Fibroblast of skin of left biceps (primary cell): ENCODE measurements at places on chromosomes 7 and 10.
A peak's percentile ranks its signal among the peaks of the same experiment; 100 is the strongest.

- DNase-seq = no peak
These were observed 2.9 kb upstream of the LCOR start for GRCh38 chr10:96829029-96829773.

DNA sequence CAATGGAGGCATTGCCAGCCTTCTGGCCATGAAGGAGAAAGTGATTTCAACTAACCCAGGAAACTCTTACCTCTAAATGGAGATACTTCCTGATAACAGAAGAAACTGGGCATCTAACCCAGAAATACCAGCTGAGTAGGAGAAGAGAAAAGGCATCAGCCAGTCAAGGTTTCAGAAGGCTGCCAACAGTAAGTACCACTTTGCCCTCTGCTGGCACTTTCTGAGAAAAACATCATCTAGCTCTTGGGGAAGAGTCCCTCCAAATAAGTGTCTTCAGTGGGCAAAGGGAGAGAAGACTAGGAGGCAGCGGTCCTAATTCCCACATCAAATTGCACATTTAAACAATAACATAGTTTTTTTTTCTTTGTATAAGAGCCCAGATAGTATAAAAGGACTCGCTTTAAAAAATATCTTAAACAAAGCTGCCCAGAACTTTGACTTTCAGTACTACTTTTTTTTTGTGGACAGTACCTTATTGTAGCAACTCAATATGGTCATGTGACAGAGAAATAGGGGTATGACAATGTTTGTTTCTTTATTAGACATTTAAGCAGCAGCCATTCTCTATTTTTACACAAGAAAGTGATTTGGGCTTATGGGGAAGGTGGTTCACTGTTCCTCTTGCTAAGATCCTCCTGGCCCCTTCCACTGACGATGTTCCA, 157.3 kb downstream of the CTTNBP2 start:
- DNase-seq = peak; percentile 4

DNA sequence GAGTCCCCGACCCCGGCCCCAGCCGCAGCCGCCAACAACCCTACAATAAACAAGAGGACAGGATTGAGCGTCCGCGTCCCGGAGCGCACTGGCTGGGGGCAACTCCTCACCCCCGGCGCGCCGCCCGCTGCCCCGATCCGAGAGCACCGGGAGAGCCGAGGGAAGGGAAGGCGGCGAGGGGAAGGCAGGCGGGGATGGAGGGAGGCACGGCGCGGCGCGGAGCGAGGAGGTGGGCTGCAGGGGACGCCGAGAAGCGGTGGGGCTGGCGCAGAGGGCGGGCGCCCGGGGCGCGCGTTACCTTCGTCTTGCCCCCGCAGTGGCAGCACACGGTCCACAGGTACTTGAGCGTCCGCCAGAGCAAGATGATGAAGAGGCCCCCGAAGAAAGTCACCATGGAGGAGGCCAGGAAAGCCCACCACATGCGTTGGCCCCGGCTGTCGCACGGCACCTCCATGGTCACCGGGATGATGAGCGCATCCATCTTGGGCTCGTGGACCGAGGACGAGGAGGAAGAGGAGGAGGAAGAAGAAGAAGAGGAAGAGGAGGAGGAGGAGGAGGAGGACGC, 559 bp downstream of the KCNMA1 start:
- DNase-seq = no peak

DNA sequence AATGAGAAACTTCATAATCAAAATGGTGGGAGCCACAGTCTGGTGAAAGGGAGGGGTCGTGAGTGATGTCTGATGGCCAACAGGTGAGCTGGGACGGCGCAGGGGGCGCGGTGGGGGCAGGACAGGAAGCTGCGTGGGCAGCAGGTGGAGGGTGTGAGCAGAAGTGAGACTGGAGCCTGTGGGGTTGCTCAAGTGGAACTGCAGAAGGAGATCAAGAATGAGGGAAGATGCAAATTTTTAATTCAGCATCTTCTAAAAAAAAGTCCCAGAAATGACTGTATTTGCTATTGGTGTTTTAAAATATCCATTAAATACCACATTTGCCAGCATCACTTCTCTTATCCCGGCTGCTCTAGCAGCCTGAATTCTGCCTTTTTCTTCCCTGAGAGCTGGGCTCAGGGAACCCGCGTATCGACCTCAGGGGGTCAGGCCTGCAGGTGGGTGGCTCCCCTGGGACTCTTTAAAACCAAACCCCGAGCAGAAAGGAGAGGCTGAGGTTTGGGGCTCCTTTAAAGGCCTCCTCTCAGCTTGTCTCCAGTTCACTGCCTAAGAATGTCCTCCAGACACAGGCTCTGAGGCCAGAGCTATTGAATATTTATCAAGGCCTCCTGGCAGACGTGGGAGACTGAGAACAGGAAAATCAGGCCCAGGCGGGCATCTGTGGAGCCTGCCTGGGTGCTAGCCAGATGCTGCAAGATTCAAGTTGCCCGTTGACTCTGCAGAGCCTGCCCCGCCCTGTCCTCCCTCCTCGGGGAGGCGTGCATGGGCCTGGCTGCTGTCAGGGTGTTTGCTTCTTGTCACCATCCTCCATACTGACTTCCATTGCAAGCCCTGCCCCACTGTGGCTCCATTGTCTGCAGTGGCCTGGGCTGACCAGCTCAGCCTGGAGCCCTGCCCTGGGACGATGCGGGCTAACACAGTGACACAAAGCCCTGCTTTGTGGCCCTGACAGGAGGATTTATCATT, 53.9 kb downstream of the SYPL1 start:
- no peak for DNase-seq

DNA sequence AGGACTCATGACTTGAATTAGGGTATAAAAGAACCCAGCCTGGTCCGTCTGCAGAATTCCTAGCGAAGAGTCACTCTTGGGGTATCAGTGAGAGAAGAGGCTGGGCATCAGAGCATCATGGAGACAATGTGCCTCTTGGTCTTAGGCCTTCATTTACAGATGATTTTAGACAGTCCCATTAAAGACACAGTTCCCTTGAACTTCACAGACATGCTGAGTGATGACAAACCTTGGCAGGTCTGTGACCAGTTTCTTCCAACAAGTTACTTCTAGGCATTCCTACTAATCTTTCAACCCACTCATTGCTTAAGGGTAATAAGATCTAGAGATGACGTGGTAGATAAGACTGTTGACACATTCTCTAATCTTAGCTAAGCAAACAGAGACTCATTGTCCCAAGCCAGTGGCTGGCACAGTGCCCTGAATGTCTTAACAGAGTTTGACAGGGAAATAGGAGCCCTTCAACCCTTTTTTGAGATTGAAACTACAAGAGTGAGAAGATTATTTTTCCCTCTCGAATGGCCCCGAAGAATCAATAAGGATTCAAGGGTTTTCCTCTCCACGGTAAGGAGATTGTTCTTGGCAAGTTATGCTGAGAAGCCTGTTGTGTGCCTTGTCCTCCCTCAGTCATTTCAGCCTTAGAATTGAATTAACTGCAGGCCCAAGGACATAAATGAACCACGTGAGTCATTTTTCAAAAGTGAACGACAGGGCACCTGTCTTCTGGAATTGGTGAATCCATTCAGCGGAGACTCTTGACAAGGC, 281.1 kb downstream of the CCDC3 start:
- no peak for DNase-seq

DNA sequence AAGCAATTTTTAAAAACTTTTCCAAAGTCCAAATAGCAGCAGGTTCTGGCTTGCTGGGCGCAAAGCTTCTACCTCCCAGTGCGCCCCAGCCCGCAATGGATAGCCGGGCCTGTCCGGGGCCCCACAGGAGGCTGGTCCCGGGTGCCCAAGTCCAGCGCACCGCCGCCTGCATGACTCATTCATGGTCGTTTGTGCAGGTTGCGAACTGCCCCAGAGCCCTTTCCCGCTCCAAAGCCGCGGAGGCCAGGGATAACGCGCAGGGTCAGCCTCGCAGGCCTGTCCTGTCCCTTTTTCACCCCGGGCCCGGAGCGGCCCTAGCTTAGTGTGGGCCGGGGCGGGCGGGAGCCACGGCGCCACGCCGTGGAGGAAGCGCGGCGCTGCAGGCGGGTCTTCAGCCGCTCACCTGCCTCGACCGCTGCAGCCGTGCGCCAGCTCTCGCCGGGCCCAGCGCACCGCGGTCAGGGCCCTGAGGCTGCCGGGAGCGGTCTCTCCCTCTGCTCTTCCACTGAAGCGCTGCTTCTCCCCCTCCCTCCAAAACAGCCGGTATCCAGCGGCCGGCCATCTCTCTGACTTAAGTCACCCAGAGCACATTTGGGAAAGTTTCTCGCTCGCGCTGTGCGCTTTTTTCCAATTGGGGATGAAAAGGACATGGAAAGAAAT, 1.7 kb upstream of the EGR2 start:
- no peak for DNase-seq

DNA sequence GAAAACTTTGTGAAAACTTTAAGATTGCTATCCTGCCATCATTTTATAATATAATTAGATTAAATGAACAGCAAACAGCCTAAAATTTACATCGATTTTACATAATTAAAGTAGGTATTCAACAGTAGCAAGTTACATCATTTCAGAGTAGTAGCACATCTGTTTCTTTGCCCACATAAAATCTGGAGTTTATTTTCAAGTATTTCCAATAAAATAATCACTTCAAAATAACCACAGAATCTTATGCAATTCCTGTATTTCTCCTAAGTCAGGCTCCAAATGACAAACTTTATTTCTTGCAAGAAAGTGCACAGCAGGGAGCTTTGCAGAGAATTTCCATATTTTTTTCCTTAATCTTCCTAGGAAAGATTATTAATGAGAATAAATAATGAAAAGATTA, 82.6 kb downstream of the CUBN start:
- DNase-seq = no peak

DNA sequence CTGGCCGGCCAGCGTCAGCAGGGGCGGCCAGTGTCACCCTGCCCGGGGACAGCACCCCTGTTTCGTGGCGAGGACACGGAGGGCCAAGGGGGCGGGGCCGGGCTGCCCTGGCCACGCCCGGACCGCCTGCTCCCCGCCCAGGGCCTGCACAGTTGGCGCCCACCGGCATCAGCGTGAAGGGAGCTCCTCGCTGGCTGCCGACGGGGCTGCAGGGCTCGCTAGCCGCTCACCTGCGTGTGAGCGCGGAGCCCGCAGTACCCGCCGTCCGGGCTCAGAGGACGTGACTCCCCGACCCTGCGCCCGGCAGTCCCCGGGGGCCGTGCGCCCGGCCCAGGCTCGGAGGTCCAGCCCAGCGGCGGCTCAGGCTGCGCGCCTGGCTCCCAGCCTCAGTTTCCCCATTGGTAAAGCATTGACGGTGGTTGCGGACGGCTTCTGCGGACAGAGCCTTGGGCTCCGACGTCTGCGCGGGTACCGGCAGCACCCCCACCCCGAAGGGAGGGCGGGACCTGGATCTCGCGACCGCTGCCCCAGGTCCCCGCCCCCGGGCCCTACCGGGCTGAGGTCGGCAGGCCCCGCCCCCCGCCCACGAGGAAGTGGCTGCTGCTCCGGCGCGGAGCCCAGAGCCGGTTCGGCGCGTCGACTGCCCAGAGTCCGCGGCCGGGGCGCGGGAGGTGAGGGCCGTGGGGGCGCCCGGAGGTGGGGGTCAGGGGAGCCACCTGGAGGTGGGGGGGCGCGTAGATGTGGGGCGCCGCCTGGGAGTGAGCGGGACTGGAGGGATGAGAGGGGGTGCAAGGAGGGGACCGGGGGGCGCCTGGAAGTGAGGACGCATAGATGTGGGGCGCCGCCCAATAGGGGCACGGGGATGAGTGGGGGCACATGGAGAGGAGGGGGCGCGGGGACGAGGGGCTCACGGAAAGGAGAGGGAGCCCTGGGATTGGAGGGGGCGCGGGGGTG, at the start of gene ARPC1B:
TSS of gene ARPC1B (plus strand) at position 620 of the 954 bp plus-strand sequence. CDS start 10,985 bp downstream, outside the sequence.
- no peak for DNase-seq

- no peak for DNase-seq
These were observed 1.9 kb downstream of the EZH2 start for GRCh38 chr7:148882192-148882591.

- DNase-seq = peak; percentile 20
These were observed 59.6 kb downstream of the SH3PXD2A start for GRCh38 chr10:103795634-103796270.

GRCh38 chr7:90842430-90842788, 246.3 kb downstream of the CDK14 start:
- no peak for DNase-seq

DNA sequence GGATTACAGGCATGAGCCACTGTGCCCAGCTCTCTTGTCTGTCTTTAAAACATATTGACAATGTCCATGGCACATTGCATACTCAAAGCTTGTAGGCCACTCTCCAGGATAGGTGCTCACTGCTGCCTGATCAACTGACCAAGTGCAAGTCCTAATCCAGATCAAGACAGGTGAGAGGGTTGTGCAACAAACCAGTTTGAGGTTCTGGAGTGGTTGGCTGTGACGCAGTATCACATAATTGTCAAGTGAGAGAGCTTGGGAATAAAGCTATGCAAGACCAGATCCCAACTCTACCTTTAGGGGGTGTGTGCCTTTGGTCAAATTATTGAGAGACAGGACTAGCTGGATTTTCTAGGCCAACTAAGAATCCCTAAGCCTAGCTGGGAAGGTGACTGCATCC, 43.0 kb upstream of the OPN4 start:
- no peak for DNase-seq

- DNase-seq = no peak
These were observed 5.5 kb upstream of the CTBP2 start for GRCh38 chr10:125165584-125166573.

GRCh38 chr10:78910021-78910420, 158.7 kb upstream of the ZMIZ1 start:
- no peak for DNase-seq

DNA sequence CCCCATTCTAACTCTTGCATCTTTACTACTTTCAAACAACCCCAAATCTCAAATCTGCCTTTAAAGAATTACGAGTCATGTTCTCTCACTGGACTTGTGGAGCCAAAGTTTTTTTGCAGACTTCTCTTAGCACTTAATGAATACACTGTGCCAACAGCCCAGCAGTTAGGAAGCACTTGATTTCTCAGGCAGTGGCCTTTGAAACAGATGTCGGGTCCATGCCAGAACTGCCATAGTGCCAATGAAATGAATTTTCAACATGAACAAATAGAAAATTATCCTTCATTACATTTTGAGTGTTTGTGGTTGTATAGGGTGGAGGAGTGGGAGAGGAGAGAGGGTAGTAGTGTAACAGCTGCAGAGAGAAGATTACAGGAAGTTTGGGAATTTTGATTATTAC, 5.9 kb downstream of the BORCS7 start:
- no peak for DNase-seq

DNA sequence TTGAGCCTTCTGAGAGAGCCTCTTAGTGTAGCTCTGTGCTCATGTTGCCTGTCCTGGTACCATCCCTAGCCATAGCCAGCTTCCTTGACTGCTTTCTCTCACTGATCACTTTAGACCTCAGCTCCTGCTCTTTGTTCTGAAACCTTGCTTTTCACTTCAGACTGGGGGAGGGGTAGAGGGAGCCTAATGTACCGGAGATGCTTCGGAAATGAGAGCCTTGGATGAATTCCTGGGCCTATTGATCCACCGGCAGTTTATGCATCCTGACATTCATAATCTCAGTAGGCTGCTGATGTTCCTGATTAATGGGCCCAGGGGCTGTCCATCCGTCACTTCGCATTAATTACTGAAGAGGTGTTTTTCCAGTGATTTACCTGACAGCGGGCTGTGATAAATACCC, 38.8 kb downstream of the R3HCC1L start:
- no peak for DNase-seq

- DNase-seq = no peak
These were observed 124.6 kb upstream of the ZNF479 start for GRCh38 chr7:57256637-57257375.

GRCh38 chr10:120684226-120684625, 166.9 kb upstream of the WDR11 start:
- DNase-seq = no peak

GRCh38 chr7:103821092-103821491, 168.4 kb downstream of the RELN start:
- DNase-seq = no peak
